ENCODE measurements at places on chromosomes 2 and 18.

- DNase-seq, result no peak
Measured at GRCh38 chr2:144510294-144510991, 9.5 kb downstream of the ZEB2 start.

DNA sequence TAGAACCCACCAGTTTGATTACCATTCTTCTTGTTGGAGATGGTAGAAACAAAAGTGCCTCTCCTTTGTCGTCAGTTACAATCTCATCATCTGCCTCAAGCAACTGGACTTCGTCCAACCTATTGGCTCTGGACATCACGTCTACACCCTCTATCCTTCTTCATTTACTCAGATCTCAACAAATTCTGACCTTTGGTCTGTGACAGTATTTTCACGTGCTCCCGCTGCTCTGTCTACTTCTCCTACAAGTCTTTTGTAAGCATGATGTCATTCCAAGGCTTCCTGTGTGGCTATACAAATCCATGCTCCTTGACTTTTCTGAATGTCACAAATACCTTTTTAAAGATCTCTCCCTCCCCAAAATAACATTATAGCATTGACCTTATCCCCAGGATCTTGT, 43.0 kb upstream of the PID1 start:
- DNase-seq, result no peak

- DNase-seq, result no peak
Measured at GRCh38 chr2:221133941-221134340, 438.2 kb downstream of the EPHA4 start.

DNA sequence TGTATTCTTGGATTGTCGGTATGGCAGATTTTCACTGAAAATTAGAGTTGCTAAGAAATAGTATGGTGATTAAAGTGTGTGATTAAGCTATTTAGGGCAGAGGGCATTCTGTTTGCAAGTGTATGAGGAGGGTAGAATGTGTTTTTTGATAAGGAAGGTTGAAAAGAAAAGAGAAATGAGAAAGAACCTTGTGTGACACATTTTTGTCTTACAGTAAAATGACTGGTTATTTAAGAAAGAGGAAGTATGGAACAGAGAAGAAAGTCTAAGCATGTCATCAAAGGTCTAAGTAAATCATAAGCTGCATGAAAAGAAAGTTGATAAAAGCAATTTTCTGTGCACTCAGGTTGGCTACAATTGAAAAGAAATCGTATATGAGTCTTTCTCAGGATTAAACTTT, 5.2 kb upstream of the RSAD2 start:
- DNase-seq, result no peak

DNA sequence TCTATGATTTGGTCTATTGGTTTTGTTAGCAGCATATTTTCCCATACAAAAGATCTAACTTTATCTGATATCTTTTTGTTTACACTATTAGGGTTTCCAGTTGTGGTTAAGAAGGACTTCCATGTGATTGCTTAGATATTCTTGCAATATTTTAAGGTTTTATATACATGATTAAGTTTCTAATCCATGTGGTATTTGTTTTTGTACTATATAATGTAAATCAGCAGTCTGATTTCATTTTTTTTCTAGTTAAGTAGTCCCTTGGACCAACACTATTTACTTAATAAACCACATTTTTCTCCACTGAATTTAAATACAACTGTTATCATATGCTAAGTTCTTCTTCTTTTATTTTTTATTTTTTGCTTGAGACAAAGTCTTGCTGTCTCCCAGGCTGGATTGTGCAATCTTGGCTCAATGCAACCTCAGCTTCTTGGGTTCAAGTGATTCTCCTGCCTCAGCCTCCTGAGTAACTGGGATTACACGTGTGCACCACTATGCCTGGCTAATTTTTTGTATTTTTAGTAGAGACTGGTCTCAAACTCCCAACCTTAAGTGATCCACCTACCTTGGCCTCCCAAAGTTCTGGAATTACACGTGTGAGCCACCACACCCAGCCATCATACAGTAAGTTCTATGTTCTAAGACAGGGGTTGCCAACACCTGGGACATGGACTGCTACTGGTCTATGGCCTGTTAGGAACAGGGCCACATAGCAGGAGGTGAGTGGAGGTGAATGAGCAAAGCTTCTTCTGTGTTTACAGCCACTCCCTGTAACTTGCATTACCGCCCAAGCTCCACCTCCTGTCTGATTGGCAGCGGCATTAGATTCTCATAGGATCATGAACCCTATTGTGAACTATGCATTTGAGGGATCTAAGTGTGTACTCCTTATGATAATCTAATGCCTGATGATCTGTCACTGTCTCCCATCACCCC, 58.5 kb upstream of the RAB27B start:
- no peak for DNase-seq

DNA sequence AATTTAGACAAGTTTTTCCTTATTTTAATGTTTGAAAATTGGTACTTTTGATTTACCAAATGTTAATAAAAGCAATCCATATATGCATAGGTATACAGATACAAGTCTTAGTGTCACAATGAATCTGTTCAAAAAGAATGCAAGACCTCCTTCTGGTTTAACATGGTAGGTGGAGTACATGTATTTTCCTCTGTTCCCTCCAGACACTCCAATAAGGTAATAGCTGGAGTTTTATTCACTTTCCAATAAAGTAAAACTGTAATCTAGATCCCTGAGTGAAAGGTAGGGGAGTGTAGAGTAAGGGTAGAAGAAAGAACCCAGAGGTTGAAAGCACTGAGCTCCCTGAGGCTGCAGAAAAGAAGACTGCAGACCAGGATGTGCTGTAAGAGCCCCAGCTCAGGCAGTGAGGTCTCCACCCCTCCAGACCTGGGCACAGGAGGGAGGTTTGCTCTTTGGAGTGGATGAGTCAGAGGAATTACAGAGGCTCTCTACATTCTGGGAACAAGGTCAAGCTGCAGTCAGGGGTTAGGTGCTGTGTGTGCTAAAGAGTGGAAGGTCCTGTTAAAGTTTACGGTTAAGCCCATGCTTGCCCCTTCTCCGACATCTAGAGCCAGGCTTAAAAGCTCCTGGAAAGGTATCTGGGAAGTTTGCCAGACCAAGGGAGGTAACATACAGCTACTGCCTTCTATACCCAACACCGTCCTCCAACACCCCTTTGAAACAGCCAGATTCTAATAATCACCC, 27.6 kb upstream of the STAT1 start:
- no peak for DNase-seq

DNA sequence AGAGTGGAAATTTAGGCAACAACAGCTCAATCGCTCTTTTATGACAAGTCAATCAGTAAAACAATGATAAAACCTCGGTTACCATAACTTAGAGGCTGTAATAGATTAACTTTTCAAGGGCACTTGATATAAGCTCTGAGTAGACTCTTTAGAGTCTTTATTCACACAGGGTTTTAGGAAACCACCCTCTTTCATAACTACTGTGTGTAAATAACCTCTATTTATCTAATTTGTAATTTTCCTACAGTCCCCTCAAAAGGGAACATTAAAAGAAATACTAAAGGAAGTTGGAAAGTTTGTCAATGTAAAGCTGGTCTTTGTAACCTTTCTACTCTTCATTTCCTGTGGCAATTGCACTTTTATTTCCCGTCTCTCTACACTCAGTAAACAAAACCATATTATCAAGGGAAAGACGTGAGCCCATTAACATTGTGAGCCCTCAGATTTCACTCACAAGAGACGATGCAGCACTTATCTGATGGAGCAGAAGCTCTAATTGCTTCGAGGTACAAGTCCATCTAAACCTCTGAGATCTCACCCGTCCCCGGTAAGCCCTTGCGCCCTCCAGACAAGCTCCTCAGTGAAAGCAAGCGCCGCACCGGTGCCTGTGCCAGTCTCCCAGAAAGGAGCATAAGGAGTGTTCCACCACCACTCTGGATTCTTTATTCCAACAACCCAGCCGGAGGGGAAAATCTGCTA, 1.1 kb upstream of the HOXD1 start:
- no peak for DNase-seq

DNA sequence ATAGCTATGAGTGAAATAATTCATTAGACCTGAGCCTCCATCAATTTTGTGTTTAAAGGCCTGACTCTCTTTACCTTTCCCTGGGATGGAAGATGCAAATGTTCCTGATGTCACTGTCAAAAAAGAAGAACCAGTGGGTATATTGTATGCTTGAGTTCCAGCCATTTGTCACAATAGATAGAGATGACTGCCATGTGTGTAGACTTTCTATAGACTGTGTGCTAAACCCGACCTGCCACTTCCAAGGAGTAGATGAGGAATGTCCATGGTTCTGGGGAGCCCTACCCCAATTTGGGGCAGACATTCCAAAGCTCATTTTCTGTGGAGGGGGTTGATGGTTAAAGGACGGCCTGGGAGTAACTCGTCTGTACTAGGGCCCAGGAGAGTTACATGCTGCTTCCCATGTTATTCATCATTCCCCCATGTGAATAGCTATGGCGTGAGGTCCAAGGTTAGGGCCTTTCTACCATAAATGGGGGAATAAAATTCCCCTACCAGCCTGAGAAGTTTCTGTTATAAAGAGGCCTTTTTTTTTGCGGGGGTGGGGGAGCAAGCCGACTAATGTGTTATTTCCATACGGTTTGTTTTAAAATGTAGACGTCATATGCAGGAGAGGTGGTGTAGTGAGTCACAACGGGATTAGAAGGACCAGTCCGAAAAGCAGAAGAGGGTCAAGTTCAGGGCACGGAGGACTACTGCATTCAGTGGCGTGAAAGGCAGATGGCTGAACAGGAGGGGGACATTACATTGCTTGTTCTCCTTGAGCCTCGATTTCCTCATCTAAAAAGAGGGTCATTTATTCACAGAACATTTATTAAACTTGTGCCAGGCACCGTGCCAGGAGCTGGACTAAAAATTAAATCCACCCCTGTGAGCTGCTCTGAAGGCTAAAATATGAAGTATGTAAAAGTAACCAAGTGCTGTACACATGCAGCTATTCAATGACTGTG, 24.0 kb downstream of the IL1B start:
- no peak for DNase-seq

DNA sequence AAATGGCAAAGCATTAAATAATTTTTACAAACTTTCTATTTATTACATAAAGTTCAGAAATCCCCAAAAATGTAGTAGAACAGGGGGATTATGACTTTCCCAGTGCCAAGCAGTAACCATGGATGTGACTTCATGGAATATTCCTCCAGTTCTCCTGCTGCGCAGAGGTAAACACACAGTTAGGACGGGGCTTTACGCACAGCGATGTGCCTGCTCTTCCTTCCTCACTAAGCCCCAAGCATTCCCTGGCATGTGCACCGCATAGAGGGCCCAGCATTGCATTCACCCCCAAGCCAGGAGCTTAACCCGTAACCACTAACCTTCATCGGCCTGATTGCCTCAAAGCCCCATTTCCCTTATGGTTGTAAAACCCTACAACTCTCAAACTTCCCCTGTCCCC, 471.7 kb downstream of the SOX11 start:
- DNase-seq, result no peak

DNA sequence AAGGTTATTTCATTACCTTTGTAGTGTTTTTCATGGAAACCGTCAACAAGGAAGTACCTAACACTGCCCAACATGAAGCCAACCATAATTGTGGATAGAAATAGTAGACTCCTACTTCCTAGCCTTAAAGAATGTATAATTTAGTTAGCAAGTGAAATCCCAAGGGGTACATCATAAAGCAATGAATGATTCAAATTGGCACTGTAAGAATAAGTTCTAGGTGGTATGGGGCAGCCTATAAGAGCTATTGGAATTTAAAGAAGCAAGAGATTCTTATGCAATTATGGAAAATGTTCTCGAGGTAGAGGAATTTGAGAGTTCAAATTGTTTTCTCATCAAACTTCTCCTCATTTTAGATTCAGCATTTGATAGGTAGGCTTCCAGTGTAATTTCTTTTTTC, 157.9 kb downstream of the FMNL2 start:
- no peak for DNase-seq

Measured in T follicular helper cell (primary cell).